CD4-positive, alpha-beta T cell treated with Interleukin-6 at 100 ng/mL for 8 hours (primary cell): ENCODE measurements at places on chromosomes 12 and 14.

- no peak for DNase-seq
Measured at GRCh38 chr12:101880769-101881168, 3.4 kb downstream of the DRAM1 start.

DNA sequence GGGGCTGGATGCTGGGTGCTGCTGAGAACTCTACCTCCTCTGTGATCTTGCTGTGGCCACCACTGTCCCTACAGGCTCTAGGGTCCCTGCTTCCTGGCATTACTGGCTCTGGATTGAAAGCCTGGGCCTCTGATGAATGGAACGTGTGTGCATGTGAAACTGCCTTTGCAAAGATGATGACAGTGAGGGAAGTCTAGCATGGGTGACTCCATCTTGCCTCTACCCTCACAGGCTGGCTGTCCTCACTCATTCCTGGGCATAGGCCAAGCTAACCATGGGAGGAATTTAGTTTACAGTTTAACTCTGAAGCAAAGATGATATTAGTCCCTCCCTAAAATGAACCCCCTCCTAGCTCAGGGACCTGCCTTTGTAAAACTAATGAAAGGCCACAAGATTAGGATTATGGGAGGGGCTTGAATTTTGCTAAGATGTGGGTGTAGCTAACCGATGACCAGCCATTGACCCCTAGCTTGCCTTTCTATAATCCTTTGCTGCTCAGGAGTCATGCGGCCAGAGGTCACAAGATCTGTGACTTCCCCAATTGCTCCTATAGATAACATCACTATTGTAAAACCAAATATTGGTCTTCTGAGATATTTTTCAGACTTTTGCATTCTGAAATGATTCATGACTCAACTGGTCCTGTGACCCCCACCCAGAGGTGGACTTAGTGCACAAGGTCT lies 2.2 kb upstream of the C1S start:
- DNase-seq, result no peak

DNA sequence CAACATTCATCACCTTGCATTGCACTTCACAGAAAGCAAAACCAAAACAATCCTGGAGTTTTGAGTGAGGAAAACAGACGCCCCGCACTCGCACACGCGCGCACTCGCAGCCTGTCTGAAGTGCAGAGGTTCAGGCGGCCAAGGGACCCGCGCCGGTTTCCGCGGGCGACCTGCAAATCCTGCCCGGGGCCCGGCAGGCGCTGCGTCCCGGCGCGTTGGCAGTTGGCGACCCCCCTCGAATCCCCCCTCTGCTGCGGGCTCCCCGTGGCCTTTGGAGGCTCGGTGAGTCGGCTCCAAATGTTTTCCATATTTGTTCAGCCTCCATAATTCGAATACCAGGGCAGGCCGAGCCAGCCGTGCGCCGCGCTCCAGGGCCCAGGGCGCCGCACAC lies at the start of gene SSPN:
Gene SSPN, plus strand, starts transcription at position 324 of the 391 bp plus-strand sequence. CDS start 100 bp downstream, outside the sequence.
- DNase-seq, result no peak

DNA sequence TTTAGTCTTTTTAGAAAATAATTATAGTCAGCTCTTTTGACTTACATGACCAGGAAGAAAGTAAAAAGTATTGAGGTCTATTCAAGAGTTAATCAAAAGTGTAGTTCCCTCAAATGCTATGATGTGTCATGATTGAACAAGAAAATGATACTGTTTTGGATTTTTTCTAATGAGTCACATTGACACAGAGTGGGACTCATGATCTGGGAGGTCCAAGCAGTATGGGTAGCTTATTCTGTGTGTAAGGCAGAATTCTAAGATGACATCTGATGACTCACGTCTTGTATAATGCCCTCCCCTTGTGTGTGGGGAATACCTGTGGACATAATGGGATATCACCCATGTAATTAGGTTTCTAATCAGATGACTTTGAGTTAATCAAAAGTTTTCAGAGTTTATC lies 178.1 kb upstream of the DDHD1 start:
- no peak for DNase-seq
